ENCODE measurements at places on chromosomes 7 and 10.
A peak's percentile ranks its signal among the peaks of the same experiment; 100 is the strongest.

DNA sequence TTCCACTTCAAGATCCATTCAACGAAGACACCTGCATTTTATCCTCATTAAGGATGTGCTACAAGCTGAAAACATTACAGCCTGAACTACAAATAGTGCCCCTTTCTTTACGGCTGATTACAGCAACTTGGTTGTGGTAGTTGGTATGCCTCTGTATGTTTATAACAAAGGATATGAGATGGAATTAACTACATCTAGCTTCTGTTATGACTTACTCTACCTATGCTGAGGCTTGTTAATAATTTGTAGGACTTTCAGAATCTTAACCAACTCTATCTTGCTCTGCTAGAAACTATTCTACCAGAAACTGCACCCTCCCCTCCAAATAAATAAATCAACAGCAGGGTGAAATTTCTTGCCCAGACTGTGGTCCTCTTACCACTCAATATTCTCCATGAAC, 448.1 kb downstream of the GRM8 start:
- no peak for DNase-seq

DNA sequence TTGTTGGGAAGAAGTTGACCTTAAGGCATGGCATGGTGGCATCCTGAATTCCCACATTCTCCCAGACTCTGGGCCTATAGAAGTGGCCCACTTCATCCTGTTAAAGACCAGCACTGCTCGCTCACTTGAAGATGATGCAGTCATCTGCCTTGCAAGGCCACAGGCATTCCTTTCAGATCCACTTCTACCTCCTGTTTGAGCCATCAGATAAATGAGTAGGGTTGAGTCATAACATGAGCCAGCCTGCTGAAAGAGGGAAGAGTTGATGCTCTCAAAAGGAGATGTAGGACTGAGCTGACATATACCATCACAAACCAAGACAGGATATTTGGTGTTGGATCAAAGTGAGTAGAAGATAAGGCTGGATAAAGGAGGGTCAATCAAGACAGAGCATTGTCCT, 1.5 kb upstream of the EBLN1 start:
- DNase-seq: peak; percentile 69

- no peak for DNase-seq
These were observed 52.6 kb downstream of the BICC1 start for GRCh38 chr10:58565271-58565670.

DNA sequence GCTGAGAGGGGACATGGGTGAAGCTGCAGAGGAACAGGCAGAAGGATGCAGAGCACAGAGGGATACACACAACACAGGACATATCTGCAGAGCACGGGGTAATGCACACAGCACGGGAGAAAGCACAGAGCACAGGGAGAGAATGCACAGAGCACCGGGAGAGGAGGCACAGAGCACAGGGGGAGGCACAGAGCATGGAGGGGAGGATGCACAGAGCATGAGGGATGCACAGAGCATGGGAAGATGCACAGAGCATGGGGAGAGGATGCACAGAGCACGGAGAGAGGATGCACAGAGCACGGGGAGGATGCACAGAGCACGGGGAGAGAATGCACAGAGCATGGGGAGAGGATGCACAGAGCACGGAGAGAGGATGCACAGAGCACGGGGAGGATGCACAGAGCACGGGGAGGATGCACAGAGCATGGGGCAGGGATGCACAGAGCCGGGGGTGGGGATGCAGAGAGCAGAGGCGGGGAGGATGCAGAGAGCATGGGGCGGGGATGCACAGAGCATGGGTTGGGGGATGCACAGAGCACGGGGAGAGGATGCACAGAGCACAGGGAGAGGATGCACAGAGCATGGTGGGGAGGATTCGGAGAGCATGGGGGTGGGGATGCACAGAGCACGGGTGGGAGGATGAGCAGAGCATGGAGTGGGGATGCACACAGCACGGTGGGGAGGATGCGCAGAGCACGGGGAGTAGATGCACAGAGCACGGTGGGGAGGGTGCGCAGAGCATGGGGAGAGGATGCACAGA, 230.0 kb downstream of the ADAM12 start:
- no peak for DNase-seq

- DNase-seq: no peak
These were observed 50.0 kb downstream of the MAGI2 start for GRCh38 chr7:79403451-79403850.

DNA sequence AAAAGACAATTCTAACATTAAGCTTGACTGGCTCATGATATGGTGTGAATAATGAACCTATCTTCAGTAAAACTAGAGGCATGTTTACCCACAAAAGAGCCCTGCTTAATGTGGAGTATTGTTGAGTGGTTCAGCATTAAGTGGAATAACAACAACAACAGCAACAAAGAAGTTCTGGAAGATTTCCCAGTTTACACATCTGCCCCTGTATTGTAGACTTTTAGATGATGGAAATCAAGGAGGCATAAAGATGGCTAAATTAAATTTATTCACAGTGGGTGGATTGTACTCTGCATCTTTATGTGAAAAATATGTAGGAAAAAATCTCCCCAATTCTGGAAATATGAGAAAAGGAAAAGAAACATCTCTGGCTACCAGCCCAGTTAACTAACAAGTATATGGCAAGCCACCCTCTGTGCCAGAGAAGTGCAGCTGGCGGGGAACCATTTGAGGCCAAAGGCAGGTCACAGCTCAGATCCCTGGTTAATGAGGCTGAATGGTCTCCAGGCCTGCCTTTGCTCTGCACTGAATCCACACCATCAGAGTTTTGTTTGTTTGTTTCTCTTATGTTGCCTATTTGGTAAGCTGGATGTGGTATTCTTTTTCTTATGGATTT, 186.0 kb downstream of the SEMA3D start:
- no peak for DNase-seq
